ENCODE measurements at places on chromosomes 3 and 15.

DNA sequence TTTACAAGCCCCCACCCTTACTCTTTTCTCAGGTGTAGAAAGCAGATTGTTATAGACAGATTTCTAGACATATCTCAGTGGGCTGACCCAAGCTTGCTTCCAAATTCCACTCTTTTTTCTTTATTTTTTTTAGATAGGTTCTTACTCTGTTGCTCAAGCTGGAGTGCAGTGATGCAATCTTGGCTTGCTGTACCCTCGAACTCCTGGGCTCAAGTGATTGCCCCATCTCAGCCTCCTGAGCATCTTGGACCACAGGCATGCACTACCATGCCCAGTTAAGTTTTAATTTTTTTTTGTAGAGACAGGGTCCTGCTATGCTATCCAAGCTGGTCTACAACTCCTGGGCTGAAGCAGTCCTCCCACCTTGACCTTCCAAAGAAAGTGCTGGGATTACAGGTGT, 53.5 kb upstream of the ADAMTS9 start:
- no peak for DNase-seq

- DNase-seq: no peak
These were observed 133.2 kb upstream of the STRIT1 start for GRCh38 chr3:155426524-155427230.

DNA sequence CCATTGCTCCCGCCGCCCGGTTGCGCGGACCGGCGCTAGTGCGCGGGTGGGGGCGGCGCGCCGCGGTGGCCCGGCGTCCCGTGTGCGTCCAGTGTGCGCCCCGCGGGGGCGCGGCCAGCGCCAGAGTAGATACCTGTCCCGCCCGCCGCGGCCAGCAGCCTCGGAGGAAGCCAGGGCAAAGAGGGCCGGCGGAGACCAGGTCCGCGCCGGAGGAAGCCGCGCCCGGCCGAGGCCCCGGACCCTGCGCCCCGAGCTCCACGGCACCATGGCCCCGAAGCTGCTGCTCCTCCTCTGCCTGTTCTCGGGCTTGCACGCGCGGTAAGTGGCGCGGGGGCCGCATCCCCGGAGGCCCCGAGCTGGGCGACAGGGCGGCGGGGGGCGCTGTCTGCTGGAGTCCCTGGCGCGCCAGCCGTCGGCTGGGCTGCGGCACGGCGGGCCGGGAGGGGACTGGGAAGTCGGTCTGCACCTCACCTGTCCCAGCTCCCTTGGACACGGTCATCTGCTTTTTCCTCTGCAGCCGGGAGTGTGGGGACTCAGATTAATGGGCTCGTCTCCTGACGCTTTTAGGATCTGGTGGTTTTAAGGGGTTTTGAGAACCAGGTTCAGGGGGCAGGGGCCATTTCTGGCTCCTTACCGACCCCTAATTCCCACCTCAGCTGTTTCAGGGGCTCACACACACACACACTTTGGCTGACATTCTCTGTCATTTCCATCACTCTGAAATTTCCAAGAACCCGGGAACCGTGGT, 464 bp downstream of the GABRG3 start:
- DNase-seq: peak; percentile 44

GRCh38 chr15:59138243-59138642, 33.3 kb downstream of the CCNB2 start:
- peak; percentile 66 for DNase-seq

DNA sequence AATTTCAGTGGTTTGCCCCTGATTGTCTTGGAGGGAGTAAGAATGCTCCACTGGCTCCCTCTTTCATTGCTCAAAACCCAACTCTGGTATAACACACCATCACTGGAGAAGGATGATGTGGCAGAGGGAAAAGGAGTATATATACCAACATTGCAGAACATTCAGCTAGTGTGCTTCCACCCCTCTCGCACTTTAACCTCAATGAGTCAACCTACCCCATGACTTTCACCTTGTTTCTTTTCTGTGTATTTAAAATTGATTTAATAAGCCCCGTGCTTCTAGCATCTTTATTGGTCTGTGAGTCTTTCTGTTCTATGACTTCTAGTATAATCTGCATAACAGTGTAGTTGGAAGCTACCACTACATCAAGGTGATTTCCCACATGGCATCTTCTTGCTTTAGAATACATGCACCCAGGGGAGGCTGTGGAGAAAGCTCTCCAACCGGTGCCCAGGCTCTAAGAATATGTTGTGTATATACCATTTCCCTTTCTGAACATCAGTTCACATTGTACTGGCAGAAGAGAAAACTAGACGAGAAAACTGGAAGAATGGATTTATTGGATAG, 595.1 kb upstream of the TGFBR2 start:
- DNase-seq: no peak

DNA sequence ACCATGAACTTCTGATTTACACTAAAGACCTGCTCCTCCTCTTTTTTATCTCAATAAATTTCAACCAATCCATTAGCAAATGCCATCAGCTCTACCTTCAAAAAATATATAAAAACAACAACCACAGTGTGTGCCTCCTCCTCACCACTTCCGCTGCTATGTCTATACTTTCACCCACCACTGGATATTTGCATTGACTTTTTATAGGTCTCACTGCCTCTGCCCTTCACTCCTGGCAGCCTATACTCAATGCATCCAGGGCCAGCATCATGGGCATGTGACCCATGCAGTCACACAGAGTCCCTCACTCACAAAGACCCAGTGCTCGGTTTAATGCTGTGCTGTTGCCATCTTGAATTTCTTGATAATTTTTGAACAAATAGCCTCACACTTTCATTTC, 53.5 kb upstream of the CCDC54 start:
- no peak for DNase-seq

- DNase-seq: no peak
These were observed 21.3 kb upstream of the SEC62 start for GRCh38 chr3:169945313-169945712.

DNA sequence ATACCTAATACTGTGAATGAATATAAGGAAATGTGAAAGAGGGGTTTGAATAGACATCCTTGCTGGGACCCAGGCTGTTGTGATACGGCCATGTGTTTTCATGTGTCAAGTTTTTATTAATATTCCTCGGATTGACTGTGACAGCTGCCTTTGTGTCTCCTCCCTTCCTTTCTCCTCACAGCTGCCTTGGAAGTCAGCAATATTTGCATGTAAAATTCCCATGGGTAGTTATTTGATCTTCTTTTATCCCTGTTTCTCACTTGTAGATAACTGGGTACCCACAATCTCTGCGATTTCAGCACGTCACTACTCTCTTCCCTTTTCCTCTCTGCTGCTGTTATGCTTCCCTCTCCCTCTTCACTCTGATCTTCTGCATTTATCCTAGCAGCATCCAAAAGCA, 9.4 kb downstream of the GPR156 start:
- DNase-seq: no peak

- DNase-seq: no peak
These were observed 57.9 kb upstream of the DPH6 start for GRCh38 chr15:35603856-35604255.

- no peak for DNase-seq
These were observed 11.2 kb upstream of the ATP13A3 start for GRCh38 chr3:194497799-194498575.

GRCh38 chr3:61847784-61848462, 286.6 kb downstream of the PTPRG start:
- DNase-seq: no peak

DNA sequence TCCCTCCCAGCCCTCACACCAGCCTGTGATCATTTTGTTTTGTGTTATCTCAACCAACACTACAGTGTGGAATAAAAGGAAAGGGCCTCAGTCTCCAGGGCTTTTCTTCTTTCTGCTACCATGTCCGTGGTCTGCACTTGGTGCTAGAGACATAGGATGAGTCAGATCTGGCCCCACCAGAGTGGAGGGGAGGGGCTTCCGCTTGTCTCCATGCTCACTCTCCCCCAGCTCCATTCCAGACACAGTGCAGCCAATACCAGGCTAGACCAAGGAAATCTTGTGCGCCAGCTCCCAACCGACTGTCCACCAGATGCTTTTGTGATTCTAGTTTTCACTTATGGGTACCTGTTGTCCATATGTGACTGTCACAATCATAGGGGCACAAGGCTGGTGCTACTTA, 51.9 kb upstream of the TMEM115 start:
- no peak for DNase-seq

DNA sequence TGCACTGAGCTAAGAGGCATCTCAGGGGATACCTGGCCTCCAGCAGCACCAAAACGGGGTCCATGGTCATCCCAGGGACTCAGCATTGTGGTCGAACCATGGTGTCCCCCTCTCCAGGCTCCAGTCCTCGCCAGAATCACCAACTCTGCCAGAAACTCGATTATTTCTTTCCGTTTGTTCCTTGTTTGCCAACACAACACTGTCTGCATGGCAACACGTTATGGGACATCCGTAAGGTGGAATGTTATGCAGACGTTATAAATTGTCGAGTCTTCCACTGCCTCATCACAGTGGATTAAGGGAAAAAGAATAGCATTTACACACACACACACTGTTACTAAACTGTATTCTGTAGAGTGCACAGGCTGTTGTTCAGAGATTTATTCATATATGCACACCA, 52.5 kb upstream of the RPL32 start:
- no peak for DNase-seq

GRCh38 chr3:38376098-38376816, 29.7 kb downstream of the XYLB start:
- no peak for DNase-seq

DNA sequence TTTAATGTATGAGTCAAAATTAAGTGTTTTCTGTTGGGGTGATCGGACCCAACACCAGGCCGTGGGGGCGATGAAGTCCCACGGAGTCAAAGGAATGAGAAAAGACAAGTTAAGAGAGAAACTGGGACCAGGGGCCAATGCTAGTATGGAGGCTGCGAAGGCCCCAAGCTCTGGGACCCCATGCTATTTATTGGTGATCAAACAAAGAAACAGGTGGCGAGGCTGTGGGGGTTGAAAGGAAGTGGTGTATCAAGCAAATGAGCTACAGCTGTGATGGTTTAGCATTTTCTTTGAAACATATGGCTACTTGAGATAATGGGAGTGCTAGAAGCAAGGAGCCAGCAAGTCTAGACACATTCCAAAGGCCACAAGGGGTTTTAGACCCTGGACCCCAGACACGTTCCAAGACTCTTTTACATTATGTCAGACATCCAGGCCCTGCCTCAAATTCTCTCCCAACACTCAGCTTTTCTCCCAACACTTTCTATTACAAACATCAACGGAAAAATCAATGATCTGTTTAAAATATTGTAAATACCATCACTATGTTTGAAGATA, 56.0 kb upstream of the SNRPN start:
- DNase-seq: peak; percentile 22

DNA sequence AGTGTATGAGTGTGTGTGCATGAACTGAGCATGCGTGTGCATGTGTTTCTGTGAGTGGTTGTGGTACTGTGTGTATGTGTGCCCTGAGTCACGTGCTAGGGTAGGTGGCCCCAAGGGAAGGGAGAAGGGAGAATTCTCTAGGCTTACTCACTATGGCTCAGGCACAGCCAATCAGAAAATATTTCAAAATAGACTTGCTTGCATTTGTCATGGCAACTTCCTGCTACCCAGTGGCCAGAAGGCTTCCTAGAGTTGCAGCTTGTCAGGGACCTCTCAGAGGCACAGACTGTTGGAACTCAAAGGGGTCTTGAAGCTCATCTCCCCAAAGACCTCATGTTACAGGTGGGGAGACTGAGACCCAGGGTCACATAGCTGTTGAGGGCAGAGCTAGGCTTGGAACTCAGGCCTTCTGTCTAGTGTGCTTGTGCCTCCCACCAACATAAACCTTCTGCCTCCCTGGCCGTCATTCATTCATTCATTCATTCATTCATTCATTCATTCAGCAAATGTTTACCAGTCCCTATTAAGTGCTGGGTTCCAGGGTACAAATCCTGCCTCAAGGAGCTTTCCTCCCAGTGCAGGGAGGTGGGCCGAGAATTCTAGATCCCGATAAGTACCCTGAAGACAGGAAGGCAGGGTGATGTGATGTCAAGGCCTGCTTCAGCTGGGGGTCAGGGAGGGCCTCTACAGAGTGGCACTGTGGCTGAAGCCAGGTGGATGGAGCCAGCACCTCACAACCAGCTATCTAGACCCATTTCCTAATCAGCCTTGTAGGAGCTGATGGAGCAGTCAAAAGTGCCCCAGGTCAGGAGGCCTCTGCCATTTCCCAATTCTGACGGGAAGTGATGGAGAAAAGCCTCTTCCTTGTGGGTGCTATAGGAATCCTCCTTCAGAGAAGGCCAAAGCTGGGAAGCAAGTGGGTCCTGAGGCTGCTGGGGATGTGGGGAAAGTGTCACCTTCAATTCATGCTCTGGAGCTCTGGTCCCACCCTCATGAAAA, 10.9 kb upstream of the RFT1 start:
- no peak for DNase-seq

GRCh38 chr3:146594843-146595482, 10.2 kb downstream of the PLSCR5 start:
- no peak for DNase-seq

GRCh38 chr15:67076147-67076843, 10.9 kb downstream of the SMAD3 start:
- DNase-seq: no peak

DNA sequence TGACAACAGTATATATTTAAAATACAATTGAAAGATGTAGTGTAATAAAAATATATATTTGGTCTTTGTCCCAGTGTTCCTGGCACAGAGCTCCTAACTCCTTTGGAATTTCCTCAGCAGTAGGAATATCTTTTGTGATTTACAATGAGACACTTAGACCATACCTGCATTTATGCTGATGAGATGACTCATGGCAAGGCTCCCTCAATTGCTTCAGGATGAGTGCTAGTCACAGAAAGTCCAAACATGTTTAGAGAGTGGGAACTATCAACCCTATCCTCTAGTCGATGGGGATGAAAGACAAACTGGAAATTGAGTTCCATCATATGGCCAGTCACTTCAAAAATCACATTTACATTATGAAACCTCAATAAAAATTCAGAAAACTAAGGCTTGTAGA, 588.3 kb upstream of the LMCD1 start:
- no peak for DNase-seq

DNA sequence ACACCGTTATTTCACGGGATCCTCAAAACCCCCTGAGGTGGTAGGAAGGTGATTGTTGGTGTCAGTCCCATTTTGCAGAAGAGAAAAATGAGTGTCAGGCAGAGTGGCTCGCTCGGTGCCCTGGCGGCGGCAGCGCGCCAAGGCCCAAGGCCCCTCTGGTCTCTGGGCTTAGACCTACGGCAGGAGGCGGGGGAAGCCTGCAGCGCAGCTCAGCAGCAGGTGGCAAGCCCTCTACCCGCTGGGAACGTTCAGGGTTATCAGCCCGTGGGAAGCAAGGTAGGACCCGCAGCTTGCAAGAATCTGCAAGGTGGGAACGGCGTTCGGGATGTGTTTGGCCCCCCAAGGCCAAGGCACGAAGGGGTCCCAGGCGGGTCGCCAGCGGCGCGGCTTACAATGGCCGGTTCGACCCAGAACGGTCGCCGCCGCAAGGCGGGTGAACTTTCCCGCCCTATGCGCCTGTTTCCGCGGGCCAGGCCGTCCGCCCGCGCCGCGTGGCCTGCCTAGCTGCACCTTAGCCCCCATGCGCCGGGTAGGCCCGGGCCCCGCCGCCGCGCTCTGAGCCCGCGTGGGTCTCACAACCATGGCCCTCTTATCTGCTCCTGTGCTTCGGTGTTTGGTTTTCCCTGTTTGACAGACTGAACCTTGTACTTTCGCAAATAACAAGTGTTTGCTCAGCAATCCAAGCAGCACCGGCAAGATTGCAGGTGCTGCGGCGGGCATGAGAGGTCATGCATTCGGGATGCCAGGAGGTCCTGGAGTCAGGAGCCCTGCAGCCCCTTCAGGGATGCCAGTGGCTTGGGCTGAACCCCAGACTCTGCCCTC, 39.7 kb downstream of the CCNL1 start:
- no peak for DNase-seq

- no peak for DNase-seq
These were observed 120.1 kb downstream of the VGLL4 start for GRCh38 chr3:11523572-11524101.

GRCh38 chr3:98986073-98986472, 84.6 kb upstream of the DCBLD2 start:
- peak; percentile 29 for DNase-seq

Measured in glutamatergic neuron (in vitro differentiated cells).